ENCODE measurements at places on chromosomes 4 and X.

DNA sequence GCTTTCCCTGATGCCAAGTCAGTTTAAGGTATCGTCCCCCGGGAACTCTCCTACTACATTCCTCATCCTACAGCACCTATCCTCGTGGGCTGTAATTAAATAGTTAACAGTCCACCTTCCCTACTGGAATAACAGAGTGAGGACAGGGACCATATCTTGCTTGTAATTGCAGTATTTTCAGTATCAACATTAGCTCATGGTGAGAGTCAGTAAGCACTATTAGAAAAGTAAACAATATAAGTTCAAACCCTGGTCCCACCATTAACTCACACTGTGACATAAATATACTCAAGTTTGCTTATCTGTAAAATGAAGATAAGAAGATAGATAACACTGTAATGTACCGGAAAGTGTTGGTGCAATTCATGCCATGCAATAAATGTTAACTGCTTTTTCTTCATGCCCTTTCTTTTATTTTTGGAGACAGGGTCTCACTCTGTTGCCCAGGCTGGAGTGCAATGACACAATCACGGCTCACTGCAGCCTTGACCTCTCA lies 61.3 kb downstream of the SH3RF1 start:
- no peak for DNase-seq

- DNase-seq, result no peak
Observed at GRCh38 chr4:153471698-153472093, 5.5 kb downstream of the TMEM131L start.

DNA sequence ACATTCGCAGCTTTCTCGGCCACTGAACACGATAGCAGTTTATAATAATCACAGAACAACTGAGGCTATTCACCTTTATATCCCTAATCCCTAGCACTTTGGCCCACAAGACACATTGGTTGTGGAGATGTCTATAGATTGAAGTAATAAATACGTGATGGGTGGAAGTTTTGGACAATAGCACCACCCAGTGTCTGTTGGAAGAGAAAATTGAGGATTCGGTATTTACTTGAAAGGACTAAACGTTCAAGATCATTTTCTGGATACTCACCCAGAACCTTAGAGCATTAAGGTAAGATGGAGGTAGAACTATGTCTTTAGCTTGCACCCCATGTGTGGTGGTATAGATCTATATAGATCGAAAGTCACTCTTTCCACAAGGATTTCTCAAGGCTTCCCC lies 787 bp upstream of the TMSB15A start:
- DNase-seq, result no peak

DNA sequence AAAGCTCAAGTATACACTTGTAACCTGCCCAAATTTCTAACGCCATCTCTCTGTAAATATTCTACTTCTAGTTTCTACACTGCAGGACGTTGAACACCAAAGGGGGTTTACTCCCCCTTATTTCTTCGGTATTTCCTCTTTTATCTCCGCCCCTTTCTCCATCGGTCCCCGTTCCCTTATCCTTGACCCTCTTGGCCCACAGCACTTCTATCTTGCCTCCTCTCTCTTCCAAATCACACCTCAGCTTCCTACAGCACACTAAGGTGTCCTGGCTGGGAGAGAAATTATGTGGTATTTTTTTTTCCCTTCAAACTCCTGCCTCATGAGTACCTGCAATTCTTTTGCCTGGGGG lies 715 bp downstream of the ZMAT1 start:
- no peak for DNase-seq

- no peak for DNase-seq
Observed at GRCh38 chrX:151722241-151722846, 6.5 kb downstream of the FATE1 start.

GRCh38 chrX:153886915-153887314 lies 942 bp upstream of the L1CAM start:
- no peak for DNase-seq

- no peak for DNase-seq
Observed at GRCh38 chr4:165308166-165308565, 19.3 kb upstream of the MSMO1 start.

- no peak for DNase-seq
Observed at GRCh38 chrX:2710041-2710840, 19.1 kb downstream of the CD99 start.

DNA sequence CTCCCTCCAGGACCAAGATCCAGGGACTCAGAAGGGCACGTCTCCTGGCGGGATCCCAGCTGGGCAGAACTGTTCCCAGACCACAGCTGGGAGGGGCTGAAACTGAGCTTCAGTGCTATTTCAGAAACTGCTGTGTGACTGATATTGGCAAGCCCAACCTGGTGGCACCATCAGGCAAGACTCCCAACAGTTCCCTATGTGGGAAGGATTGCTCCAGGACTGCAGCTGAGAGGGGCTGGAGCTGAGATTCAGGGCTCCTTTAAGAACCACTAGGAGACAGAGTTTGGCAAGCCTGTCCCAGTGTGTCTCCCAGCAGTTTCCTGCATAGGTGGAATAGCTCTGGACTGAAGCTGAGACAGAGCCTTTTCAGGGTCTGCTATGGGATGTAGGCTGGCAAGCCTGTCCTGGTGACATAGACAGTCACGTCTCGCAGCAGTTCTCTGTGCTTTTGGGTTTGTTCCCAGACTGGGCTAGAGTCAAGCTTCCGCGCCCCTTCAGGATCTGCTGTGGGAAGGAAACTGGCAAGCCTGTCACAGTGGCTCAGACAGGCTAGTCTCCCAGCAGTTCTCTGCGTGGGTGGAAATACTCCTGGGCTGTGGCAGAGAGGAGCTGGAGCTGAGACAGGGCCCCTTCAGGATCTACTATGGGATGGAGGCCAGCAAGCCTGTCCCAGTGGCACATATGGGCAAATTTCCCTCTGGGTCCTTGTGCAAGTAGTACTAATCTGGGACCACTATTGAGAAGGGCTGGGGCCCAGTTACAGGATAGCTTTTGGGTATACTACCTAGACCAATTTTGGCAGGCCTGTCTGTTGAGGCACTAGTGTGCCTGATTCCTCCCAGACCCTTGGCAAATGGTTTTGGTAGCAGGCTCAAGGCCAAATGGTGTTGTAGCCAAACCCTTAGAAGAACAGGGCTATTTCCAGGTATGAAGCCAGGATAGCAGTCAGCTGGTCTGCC lies 20.2 kb upstream of the MED14 start:
- peak; percentile 34 for DNase-seq

DNA sequence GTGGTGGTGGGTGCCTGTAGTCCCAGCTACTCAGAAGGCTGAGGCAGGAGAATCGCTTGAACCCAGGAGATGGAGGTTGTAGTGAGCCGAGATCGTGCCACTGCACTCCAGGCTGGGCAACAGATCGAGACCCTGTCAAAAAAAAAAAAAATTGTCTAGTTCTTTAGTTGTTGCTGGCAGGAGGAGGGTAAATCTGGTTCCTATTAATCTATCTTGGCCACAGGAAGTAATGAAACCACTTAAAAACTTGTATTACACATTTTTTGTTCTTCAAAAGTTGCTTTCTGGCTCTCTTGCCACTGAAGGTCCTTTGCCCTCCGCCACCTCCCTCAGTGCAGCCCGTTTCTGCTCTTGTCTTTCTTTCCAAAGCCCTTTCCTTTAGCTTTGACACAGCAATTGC lies 102.9 kb upstream of the ARSJ start:
- DNase-seq, result no peak

DNA sequence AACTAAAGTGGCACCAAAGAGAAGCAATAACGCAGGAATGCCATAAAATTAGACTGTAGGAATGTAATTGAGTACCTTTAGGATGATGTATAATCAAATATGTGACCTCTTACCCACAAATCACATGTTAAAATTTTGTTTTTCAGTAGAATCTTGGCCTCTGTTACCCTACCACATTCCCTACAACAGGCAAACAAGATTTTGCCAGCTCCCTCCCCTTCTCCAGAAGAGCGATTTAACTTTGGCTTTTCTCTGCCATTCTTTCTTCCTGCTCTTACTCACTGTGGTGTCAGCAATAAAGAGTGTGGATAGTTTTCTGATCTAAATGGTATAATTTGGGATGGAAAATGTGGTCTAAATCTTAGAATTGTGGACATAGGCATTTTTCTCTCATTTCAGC lies 57.2 kb downstream of the TRIM2 start:
- DNase-seq, result no peak

DNA sequence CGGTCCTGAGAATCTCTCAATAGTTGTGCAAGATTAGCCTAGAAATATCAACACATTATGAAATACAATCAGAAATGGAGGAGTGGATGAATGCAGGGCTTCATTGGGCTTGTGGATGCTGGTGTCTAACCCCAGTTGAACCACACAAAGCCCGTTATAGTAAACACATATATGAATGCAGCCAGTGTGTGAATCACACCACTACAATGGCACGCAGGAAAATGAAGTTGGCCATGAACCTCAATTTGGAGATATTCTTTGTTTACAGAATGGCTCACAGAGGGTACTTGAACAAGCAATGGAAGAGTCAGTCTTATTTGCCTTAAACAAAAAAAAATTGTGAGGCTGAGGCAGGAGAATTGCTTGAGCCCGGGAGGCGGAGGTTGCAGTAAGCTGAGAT lies 57.8 kb downstream of the SOD3 start:
- DNase-seq, result no peak

DNA sequence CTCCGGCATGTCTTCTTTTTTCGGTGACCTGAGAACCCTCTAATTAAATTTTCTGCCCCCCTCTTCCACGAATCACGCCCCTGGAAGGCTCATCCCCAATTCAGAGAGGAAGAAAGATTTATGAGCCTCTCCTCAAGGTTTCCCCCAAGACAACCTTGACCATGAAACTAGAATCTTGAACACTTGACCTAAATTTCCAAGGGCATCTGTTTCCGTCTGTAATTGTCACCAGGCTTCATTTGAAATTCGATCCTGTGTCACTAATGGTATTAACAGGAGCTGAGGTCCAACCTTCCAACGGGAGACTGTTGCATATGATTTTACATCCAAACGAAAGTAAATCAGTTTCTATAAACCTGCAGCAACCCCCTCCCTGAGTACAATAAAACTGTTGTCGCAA lies 139.9 kb upstream of the ZIC3 start:
- no peak for DNase-seq
